ENCODE measurements at places on chromosomes 3 and 15.

GRCh38 chr3:141949972-141950371 lies 73.5 kb downstream of the ATP1B3 start:
- no peak for DNase-seq

DNA sequence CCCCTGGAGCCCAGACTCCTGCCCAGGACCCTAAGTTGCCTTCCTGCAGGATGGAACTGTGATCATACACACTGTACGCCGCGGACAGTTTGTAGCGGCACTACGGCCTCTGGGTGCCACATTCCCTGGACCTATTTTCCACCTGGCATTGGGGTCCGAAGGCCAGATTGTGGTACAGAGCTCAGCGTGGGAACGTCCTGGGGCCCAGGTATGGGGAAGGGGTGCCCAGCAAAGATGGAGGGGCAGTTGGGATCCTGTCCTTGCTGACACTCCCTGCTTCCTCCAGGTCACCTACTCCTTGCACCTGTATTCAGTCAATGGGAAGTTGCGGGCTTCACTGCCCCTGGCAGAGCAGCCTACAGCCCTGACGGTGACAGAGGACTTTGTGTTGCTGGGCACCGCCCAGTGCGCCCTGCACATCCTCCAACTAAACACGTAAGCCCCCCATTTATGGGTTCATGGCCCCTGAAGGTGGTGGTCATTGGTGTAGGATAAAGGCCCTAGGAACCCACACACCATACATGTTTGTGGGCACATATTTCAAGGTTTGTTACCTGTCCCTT lies 28.8 kb downstream of the NBEAL2 start:
- DNase-seq, result no peak

DNA sequence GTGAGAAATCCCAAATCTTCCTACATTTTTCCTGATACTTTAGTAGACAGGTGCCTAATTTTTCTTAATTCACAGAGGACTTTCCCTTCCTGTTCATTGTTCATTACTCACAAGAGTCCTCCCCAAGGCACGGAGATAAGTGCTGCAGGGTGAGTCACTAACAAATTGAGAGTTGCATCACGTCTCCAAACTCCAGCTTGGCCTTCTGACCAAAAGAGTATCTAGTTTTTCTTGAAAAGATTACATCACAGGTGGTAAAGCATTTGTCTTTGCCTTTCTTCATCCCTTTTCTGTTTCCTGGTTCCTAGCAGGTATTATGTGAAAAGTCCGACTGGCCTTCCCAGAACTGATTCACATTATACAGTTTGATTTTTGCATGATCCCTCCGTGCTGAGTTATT lies 24.9 kb upstream of the RASGRP1 start:
- DNase-seq, result peak; percentile 58

GRCh38 chr3:157335233-157336076 lies 101.2 kb upstream of the PTX3 start:
- no peak for DNase-seq

- no peak for DNase-seq
These were observed 43.2 kb downstream of the EHHADH start for GRCh38 chr3:185210621-185211142.

DNA sequence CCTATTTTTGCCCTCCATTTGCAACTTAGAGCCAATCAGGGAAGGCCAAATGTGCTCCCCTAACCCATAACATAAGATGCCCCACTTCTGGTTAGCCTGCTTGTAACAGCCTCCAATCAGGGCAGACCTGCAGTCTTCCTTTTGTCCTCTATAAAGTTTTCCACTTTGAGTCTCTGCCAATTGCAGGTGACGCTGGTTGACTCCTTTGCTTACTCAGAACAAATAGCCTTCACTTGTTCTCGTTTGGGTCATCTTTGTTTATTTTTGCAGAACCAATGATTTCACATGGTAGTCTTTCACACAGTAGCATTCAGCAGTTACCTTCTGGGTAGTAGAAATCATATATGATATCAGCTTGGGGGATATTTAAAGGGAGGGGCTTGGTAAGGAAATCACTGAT lies 225.6 kb downstream of the MINAR1 start:
- no peak for DNase-seq

DNA sequence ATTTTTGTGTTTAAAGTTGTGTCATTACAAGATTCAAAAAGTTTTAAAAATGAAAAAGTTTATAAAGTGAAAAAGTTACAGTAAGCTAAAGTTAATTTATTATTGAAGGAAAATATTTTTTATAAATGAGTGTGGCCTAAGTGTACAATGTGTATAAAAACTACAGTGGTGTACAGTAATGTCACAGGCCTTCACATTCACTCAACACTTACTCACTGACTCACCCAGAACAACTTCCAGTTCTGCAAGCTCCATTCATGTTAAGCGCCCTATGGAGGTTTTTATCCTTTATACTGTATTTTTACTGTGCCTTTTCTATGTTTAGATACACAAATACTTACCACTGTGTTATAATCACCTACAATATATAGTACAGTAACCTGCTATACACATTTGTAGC lies 76.3 kb downstream of the DTWD1 start:
- DNase-seq, result peak; percentile 7

GRCh38 chr3:99923873-99924272 lies 106.2 kb downstream of the CMSS1 start:
- no peak for DNase-seq

GRCh38 chr3:172606021-172606420 lies 82.8 kb upstream of the TNFSF10 start:
- no peak for DNase-seq

DNA sequence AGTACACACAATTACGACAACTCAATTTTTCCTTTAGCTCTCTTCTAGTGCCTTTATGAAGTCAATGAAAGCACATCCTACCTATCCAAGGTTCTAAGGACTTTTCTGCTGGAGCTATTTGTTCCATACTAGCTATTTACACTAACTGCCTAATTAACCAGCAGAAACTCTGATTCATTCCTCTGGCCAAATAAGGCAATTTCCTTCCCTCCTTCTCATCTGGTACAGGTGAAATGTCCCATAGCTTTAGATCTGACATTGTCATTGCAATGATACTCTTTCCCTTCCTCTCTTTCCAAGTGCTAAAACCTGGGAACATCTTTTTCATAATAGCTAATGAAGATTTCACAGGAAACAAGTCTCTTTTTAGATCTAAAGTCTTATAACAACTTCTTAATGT lies 521.7 kb downstream of the SOX2 start:
- no peak for DNase-seq

DNA sequence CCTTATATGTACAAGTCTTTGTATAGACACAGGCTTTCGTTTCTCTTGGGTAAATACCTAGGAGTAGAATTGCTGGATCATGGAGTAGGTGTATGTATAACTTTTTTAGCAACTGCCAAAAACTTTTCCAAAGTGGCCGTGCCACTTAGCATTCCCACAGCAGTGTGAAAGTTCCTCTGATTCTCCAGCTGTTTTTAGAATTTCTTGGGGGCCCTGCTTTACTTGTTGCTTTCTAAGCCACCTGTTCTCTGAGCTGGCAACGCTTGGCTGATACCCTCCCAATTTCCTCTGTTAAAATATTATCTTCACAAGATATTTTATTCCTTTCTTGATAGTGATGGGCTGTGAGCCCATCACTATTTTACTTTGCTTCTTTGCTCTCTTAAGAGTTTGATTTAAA lies 19.2 kb downstream of the LIMD1 start:
- no peak for DNase-seq

GRCh38 chr15:36761132-36761847 lies 181.9 kb downstream of the CDIN1 start:
- DNase-seq, result no peak

GRCh38 chr3:146163584-146163983 lies 2.6 kb upstream of the PLOD2 start:
- DNase-seq, result peak; percentile 25

DNA sequence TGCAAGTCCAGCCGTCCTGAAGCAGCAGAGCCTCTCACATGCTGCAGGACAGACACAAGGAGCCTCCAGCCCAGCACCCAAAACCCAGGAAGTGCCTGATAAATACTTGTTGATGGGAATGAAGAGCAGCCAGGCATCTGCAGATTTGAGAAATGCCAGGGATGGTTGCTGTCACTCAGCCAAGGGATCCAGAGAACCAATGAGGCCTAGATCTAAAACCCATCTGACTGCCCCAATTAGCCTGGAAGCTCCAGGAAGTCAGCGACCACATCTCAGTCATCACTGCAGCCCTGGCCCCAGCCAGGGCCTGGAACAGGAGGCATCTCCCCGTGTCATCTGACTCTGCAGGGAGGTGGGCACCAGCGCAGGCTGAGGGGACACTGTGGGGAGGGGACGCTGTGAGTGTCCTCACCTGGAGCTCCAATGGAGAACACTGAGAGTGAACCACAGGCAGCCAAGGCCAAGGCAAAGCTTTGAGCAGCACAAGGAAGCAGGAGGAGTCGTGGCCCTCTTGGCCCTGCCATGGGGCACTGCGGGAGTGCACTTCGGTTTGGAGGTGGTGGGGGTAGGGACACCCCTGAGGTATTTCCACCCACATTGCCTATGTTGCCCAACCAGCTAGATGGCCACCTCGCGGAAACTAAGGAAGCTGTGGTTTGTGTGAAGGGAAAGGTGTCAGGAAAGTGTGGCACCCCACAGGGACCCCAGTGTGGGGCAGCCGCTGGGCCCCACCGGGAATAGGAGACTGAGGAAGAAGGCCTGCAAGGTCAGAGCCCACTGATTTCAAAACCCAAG lies 229.5 kb downstream of the VPS13C start:
- no peak for DNase-seq

- DNase-seq, result no peak
These were observed 51.0 kb downstream of the NR2F2 start for GRCh38 chr15:96381463-96381862.

GRCh38 chr3:13294442-13295351 lies 125.4 kb downstream of the NUP210 start:
- no peak for DNase-seq

DNA sequence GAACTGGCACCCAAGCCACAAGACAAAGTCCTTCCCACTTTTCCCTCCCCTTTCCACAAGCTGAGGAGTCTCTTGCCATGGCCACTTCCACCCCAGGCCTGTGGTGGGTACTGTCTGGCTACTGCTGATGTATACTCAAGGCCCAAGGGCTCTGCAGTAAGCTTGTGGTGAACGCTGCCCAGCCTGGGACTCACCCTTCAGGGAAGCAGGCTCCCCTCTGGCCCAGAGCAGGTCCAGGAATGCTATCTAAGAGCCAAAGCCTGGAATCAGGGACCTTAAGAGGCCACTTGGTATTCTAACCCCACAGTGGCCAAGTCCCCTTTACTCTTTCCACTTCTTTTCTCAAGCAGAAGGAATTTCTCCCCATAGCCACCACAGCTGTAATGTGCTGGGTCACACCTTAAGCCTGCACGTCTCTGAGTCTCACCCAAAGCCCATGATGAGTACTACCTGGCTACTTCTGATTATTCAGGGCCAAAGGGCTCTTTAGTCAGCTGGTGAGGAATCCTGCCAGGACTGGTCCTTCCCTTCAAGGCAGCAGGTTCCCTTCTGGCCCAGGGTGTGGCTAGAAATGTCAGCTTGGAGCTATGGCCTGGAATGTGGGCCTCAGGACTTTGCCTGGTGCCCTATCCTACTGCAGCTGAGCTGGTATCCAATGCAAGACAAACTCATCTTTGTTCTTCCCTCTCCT lies 4.0 kb downstream of the PATL2 start:
- no peak for DNase-seq

DNA sequence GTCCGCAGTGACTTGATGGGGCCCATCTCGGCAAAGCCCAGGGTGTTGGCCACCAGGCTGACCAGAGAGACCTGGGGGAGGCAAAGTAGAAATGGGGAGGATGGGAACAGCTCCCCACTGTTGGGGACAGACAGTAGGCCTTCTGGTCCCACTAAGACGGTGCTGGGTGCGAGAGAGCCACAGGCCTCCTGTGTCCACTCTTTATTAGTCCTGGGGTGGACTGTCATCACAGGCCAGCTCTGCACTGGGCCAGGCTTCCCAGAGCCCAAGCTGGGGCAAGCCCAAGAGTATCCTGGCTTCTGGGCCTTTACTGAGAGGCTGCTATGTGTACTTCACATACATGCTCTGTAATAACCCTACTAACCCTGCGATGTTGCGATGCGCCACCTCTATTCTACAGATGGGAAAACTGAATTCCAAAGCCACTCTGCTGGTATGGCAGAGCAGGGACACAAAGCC lies 66.4 kb downstream of the EXOG start:
- no peak for DNase-seq

- no peak for DNase-seq
These were observed 198.2 kb downstream of the SLCO3A1 start for GRCh38 chr15:92051716-92052115.

GRCh38 chr15:66649235-66649984 lies 52.6 kb upstream of the SMAD6 start:
- DNase-seq, result no peak

- no peak for DNase-seq
These were observed 89.8 kb downstream of the MEIS2 start for GRCh38 chr15:37010595-37010994.

GRCh38 chr3:53259427-53260259 lies 3.8 kb upstream of the TKT start:
- no peak for DNase-seq

GRCh38 chr3:25844891-25845290 lies 55.0 kb downstream of the OXSM start:
- DNase-seq, result no peak

GRCh38 chr3:134323966-134324962 lies 50.0 kb downstream of the AMOTL2 start:
- DNase-seq, result no peak

DNA sequence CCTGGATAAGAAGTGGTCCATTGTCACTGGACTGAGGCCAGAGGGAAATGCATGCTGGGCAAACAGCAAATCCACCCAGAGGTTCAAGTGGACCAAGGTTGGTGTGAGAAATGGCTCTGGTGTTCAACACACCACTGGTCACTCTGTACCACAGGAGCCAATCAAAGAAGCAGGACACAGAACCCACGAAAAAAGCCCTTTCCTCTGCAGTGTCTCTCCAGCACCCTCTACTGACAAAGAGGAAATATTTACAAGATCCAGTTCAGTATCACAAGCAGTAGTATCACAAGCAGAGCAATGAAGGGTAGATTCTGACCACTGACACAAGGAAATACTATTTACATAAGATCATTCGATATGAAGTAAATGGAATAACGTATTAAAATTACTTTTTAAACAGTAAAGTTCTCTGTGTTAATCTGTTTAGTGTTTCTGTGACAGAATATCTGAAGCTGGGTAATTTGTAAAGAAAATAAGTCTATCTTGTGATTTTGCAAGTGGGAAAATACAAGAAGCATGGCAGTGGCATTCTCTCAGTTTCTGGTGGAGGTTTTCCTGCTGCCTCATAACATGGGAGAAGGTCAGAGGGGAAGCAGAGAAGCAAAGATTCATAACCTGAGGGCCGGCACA lies 390.7 kb downstream of the EFHB start:
- peak; percentile 61 for DNase-seq

DNA sequence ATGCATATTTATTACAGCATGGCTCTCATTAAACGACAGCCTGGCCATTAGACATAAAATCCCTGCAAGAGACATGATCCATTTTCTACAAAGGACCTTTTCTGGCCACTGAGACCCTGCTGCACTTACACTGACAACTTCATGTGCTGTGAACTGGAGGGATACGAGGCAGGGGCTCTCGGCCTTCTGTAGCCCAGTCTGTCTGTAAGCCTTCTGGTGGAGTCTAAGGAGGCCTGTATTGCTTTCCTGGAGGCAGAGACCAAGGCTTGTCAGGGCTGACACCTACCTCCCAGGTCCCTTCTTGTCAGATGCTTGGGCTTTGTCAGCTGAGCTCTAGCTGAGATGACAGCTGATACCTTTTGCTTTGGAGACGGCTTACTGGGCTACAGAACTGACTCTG lies 776.9 kb upstream of the ARPP21 start:
- DNase-seq, result no peak
